ENCODE measurements at places on chromosomes 5 and 9. TPM values are rescaled to one million over a fixed set of nuclear protein-coding genes. Genes with fewer than 3 reads are reported as not detected.

Gene MINAR2
- polyA plus RNA-seq, result 0.03 TPM

Gene PCDHB10
- polyA plus RNA-seq, result 5.1 TPM

Gene SPACA9
- polyA plus RNA-seq, result 6.6 TPM

Gene B4GALT1
- polyA plus RNA-seq, result 57.7 TPM

Gene FOXD1
- 0.30 TPM for polyA plus RNA-seq

DNA sequence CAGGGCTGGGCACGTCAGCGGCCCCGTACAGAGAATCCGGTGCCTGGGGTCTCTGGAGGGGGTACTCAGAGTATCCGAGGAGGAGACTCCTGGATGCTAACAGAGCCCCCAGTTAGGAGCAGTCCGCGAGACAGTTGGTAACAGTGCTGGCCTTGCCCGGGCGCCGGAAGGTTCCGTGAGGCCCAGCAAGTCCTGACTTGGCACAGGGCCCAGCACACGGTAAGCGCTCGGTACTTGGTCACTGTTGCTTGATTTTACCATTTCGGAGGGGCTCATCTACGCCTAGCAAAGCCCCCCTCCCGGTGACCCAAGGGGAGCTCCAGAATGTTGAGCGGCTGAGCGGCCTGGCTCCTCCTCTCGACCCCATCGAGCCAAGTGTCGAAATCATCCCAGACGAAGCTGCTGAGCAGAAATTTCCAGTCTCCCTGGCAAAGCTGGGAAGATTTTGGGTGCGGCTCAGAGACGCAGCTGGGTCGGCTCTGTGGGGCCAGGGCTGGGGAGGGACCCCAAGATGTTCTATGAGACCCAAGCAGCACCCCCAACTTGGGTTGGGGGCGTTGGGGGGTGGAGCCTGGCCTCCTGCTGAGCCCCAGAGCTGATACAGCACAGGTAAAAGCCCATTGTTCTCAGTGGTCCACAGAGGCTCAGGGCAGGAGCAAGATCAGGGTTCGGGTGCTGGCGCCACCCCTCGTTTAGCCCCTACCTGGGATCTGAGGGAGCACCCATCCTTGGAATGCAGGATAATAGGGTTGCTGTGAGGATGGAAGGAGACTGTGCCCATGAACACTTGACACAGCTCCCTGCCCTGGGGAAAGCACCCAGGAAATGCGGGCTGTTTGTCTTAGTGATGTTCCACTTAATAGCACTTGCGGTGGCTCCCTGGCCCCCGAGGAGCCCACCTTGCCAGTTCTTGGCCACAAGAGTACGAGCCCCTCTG, 137.2 kb downstream of the C9orf50 start:
- peak; percentile 92 for DNase-seq

GRCh38 chr5:138946241-138946623, 71.1 kb upstream of the LRRTM2 start:
- no peak for DNase-seq

DNA sequence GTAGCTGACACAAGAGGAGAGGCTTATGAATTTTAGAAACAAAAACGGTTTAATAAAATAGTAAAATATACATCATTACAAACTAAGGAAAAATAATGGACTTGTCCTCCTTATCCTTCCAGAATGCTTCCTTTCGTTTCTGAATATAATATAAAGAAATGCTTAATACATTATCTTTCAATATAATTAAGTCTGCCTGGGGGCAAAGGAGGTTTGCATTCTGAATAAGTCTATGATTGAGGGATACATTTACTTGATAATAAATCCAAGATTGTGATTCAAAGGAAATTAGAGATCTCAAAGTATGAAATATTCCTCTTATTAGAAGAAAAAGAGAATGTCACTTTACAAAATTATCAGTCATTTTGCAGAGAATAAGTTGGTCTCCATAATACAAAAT, 386.5 kb downstream of the SPATA31D1 start:
- DNase-seq, result no peak

- DNase-seq, result no peak
Observed at GRCh38 chr5:181028032-181028819, 11.8 kb upstream of the BTNL9 start.

DNA sequence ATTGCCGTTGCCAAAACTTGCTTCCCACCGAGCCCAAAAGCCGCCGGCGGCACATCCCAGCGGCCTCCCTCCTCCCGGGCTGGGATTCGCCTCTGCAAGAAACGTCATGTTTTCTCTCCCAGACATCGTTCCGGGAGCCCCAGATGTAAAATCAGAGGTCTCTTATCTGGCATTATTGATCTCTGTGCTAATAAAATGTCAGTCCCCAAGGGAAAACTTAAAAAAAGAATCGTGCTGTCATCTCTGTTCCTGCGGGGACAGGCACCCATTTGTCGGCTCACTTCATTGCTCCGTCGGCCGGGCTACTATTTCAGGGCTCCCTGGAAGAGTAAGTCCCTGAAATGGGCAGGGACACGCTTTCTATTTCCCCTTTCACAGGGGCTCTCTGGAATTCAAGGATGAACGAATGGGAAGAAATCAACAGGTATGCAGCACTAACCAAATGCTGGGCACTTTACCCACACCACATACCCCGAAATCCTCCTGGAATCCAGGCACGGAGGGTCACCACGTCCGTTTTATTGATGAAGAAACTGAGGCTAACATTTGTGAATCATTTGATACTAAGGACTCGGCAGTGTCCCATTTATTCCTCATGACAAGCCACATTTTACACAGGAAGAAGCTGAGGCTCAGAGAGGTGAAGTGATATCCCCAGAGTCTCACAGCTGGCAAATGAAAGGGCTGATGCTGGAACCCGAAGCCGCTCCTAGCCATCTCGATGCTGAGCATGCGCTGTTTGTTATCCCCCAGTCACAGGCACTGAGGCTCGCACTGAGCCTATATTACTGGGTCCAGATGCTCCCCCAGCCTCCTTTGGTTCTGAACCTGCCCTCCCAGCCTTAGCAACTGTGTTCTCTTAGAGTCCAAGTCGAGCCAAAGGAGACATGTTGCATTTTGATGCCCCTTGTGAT, 35.7 kb upstream of the MSX2 start:
- DNase-seq, result no peak

DNA sequence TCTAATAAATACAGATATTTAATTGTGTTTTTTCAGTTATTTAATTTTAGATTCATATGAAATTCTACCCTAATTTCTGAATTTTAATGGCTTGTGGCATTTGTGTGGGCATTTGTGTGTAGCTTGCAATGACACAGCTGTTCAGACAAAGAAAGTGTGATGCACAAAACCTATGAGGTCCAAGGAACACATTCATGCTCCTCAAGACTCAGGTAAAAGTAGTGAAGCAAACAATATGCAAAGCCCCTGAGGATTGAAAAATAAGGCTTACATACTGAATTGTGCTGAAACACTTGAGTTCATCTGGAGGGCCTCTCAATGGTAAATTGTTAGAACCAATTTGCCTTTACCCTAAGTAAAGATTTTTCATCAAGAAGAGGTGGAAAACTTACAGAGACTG, 28.1 kb downstream of the IL7R start:
- DNase-seq, result no peak

DNA sequence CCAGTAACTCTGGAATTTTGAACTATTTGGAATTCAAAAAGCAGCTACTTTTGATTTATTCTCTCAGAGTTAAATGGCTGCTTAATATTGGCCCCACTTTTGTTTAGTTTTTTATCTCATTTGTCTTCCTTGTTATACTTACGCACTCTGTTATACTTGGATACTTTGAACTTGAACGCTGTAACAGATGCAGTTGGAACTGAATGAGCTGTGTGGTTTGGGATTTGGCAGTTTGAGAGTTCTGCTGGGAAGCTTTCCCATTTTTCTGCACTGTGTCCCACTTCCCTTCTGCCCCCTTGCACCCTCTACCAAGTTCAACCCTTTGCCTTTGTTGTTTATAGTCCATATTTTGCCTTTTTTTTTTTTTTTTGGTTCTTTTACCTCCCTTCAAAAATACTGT, 3.8 kb downstream of the RHOBTB3 start:
- DNase-seq, result no peak

GRCh38 chr5:159735749-159736660, 180.3 kb upstream of the ADRA1B start:
- no peak for DNase-seq

GRCh38 chr5:169796731-169797130, 159.7 kb downstream of the DOCK2 start:
- DNase-seq, result no peak

GRCh38 chr5:62606878-62607277, 28.3 kb downstream of the LRRC70 start:
- DNase-seq, result no peak

DNA sequence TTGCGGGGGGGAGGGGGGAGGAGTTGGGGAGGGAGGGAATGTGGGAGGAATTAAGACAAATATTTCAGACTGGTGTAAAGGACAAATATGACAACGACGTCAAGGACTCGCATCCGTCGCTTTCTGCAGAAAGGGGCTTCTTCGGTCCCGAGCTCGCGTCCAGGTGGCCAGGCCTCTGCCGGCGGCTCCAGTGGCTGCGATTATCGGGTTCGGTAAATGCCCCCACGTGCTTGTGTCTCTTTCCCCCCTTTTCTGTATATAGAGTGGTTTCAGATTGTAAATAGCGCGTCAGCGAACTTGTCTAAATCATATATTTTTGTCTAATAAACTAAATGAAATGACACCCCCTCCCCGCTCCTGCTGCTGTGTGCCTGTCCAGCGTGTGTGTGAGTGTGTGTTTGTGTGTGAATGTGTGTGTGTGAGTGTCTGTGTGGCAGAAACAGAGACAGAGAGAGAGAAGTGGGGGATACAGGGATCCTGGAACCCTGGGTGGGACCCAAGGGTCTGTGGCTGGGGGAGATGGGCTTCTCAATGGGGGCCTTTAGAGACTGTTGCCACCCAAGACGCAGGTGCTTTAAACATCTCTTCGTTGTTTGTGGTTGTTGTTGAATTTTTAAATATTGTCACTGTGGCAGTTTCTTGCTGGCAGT, 5.6 kb downstream of the IRX1 start:
- no peak for DNase-seq

DNA sequence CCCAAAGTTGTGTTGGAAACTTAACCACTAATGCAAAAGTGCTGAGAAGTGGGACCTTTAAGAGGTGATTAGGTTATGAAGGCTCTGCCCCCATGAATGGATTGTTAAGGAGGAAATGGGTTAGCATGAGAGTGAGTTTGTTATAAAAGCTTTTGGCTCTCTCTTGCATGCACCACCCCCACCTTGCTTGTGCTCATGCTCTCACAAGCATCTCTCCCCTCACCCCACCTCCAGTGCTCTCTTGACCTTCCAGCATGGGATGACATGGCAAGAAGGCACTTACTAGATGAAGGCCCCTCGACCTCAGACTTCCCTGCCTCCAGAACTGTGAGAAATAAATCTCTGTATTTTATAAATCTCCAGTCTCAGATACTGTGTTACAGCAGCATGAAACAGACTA, 52.8 kb downstream of the RICTOR start:
- no peak for DNase-seq

DNA sequence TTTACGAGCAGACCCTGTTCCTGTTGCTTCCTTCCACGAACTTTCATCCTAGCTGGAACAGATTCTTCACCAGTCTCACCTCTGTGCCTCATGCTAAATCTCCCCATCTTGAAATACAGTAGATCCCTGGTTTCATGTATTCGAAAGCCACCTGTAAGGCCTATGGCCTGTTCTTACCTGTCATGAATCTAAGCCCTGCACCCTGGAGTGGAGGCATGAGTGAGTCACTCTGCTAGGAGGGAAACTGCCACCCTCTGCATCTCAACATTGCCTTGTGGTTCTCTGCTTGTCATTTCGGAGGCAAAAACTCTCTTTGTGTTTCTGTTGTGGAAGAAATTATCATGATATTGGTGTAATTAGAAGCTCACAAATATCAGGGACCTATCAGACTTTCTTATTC, 320.0 kb downstream of the ENC1 start:
- DNase-seq, result no peak

DNA sequence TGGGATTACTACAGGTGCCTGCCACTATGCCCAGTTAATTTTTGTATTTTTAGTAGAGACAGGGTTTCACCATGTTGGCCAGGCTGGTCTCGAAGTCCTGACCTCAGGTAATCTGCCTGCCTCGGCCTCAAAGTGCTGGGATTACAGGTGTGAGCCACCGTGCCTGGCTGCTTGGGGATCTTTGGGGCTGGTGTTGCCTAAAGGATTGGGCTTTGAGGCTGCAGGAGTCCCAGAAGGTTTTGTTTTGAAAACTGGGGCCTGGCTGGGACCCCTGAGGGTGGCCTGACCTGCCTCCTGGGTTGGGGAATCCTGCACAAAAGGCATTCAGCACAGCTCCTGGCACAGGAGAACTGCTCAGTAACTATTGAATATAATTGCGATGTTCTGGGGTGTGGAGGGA, 25.1 kb upstream of the SHB start:
- DNase-seq, result no peak

GRCh38 chr5:6447384-6448140, 1.1 kb upstream of the UBE2QL1 start:
- no peak for DNase-seq

Data from urinary bladder (tissue), 4 donors.